Muscle of back (tissue), 13 donors: ENCODE measurements at places on chromosomes 6 and 20. TPM values are rescaled to one million over a fixed set of nuclear protein-coding genes. Genes with fewer than 3 reads are reported as not detected.

Gene TNNC2
- polyA plus RNA-seq = 6,134 TPM

Gene RRAGD
- 88.6 TPM for polyA plus RNA-seq

Gene BMP2
- polyA plus RNA-seq = 3.7 TPM

Gene BPIFA1
- not detected for polyA plus RNA-seq

Gene PACRG
- polyA plus RNA-seq = 1.7 TPM

Gene PTCHD4
- 2.1 TPM for polyA plus RNA-seq

Gene DDX43
- 0.48 TPM for polyA plus RNA-seq

Gene OR2J3
- not detected for polyA plus RNA-seq

Gene MRAP2
- 13.7 TPM for polyA plus RNA-seq

Gene EFCAB8
- polyA plus RNA-seq = 0.12 TPM

Gene MLN
- polyA plus RNA-seq = not detected

Gene POFUT1
- polyA plus RNA-seq = 36.5 TPM

Gene CASS4
- polyA plus RNA-seq = 5.0 TPM

Gene DNAH8
- 1.9 TPM for polyA plus RNA-seq

Gene RAB32
- 18.1 TPM for polyA plus RNA-seq

Gene SLC32A1
- polyA plus RNA-seq = not detected

Gene ISM1
- 4.5 TPM for polyA plus RNA-seq

Gene RMND1
- polyA plus RNA-seq = 20.0 TPM

Gene SLC17A3
- not detected for polyA plus RNA-seq

Gene DYNLT2
- polyA plus RNA-seq = 3.5 TPM

Gene MYO6
- polyA plus RNA-seq = 5.9 TPM

Gene TTK
- 9.1 TPM for polyA plus RNA-seq

Gene LIN28B
- polyA plus RNA-seq = 0.11 TPM

Gene ABRACL
- polyA plus RNA-seq = 16.6 TPM

Gene SOBP
- 15.6 TPM for polyA plus RNA-seq

Gene AURKA
- polyA plus RNA-seq = 11.6 TPM

Gene ANGPT4
- polyA plus RNA-seq = 0.04 TPM

Gene TMEM14A
- polyA plus RNA-seq = 19.4 TPM

Gene AGER
- polyA plus RNA-seq = 15.9 TPM

Gene HFE
- polyA plus RNA-seq = 3.4 TPM

Gene PI3
- not detected for polyA plus RNA-seq

Gene GATA5
- polyA plus RNA-seq = not detected
